ENCODE measurements at places on chromosomes 6 and 20.

DNA sequence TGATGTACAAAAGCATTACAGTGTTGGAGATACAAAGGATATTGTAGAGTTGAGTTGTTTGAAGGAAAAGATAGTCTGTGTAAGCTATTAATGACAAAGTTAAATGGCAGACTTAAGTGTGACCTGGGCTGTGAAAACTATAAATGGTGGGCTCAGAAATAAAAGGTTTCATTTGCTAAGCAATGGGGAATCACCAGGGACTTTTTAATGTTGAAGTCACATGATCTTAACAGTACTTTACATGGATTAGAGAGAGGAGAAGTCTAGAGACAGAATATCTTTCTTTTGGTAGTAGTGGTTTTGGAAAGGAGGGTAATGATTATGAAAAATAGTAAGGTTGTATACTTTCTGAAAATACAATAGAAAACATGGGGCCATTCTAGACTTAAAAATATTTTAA, 67.1 kb downstream of the SCAF8 start:
- no peak for DNase-seq

- DNase-seq: peak; percentile 96
Measured at GRCh38 chr6:128508588-128509296, 11.7 kb downstream of the PTPRK start.

GRCh38 chr6:23388086-23388783, 737.8 kb upstream of the NRSN1 start:
- DNase-seq: no peak

DNA sequence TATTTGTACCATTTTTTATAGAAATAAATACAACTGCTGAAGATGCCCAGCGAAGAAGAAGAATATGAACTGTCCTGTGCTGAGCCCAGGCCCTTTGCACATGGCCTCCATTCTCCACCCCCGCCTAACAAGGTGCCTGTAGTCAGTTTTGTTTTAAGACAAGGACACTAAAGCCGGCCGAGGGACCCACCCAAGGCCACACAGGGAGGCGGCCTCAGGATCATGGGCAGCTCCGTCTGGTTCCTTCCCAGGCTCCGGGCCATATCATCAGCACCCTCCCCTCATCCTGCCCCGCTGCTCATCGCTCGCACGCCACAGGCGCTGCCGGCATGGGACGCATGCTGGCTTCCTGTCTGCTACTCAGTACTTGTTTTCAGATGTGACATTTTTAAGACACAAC, 21.3 kb downstream of the PSMG4 start:
- no peak for DNase-seq

DNA sequence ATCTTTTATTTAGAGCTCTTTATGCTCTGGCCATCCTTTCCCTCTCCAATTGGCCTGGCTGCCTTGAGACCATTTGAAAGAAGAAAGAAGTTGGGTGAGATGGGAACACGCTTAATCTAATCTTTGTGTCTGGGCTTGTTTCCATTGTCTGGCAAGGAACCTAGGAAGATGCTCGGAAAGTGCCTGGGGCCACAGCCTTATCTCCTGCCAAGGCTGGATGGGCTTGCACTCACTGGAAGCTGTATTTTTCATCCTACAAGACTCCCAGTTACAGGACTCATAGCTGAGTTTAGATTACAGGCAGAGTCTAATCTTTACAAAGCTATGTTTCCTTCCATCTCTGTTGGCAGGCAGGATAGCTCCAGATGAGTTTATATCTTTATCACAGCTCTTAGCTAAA, 33.1 kb upstream of the CDYL start:
- peak; percentile 23 for DNase-seq

- DNase-seq: no peak
Measured at GRCh38 chr6:142444881-142445301, 143.1 kb downstream of the ADGRG6 start.

DNA sequence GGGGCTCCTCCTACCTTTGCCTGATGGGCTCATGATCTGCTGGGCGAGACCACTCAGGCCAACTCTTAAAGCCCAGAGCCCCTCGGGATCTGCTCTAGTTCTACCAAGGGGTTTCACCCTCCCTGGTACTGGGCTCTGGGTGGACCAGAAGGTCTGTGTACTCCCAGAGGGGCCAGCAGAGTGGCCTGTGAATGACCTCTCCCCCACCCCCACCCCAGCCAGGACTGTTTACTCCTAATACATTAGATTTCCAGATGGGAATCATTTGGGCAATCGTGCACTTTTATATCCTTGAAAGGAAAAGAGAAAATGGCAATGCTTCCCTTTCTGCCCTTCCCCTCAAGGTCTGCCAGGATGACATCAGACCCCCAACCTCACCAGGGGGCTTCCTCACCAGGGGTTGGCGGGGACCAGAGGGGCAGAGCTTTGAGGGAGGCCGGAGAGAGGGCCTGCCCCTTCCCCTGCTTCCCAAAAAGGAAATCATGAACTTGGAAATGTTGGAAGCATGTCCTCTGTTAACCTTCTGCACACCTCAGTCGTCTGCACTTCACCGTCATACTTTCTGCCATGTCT, 37.1 kb upstream of the PMEPA1 start:
- no peak for DNase-seq

GRCh38 chr6:161732594-161732993, 458.7 kb upstream of the AGPAT4 start:
- no peak for DNase-seq

GRCh38 chr6:138907167-138907566, 80.9 kb downstream of the REPS1 start:
- DNase-seq: no peak

- peak; percentile 71 for DNase-seq
Measured at GRCh38 chr6:24583463-24584381, 62.3 kb downstream of the KIAA0319 start.

DNA sequence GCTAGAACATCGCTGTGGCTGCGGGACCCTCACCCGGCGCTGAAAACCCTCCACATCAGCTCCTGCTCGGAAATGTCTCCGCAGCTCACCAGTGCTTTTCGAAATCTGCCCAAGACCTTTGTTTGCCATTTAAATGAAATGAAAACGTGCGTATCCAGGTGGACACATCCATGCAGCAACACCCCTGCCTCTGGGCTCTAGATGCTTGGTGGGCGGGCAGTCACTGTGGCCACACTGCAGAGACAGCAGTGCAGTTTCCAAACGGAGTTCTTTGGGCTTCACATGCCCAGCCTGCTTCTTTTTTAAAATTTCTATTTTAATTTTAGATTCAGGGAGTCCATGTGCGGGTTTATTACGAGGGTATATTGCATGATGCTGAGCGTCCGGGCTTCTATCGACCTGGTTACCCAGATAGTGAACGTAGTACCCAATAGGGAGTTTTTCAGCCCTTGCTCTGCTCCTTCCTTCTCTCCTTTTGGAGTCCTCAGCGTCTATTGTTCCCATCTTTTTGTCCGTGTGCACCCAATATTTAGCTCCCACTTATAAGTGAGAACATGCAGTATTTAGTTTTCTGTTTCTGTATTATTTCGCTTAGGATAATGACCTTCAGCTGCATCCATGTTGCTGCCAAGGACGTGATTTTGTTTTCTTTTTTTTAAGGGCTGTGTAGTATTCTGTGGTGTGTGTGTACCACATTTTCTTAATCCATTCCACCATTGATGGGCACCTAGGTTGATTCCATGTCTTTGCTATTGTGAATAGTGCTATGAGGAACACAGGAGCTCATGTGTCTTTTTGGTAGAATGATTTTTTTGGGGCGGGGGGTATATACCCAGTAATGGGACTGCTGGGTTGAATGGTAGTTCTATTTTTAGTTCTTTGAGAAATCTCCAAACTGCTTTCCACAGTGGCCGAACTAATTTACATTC, 4.8 kb upstream of the TUBB2B start:
- no peak for DNase-seq

- peak; percentile 61 for DNase-seq
Measured at GRCh38 chr20:38073307-38074071, 39.9 kb downstream of the RPRD1B start.

DNA sequence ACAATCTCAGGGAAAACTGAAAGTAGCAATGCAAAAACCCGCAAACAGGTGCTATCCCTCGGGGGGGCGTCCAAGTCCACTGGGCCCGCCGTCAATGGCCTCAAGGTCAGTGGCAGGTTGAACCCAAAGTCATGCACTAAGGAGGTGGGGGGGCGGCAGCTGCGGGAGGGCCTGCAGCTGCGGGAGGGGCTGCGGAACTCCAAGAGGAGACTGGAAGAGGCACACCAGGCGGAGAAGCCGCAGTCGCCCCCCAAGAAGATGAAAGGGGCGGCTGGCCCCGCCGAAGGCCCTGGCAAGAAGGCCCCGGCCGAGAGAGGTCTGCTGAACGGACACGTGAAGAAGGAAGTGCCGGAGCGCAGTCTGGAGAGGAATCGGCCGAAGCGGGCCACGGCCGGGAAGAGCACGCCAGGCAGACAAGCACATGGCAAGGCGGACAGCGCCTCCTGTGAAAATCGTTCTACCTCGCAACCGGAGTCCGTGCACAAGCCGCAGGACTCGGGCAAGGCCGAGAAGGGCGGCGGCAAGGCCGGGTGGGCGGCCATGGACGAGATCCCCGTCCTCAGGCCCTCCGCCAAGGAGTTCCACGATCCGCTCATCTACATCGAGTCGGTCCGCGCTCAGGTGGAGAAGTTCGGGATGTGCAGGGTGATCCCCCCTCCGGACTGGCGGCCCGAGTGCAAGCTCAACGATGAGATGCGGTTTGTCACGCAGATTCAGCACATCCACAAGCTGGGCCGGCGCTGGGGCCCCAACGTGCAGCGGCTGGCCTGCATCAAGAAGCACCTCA, 166.3 kb downstream of the DTNBP1 start:
- no peak for DNase-seq

DNA sequence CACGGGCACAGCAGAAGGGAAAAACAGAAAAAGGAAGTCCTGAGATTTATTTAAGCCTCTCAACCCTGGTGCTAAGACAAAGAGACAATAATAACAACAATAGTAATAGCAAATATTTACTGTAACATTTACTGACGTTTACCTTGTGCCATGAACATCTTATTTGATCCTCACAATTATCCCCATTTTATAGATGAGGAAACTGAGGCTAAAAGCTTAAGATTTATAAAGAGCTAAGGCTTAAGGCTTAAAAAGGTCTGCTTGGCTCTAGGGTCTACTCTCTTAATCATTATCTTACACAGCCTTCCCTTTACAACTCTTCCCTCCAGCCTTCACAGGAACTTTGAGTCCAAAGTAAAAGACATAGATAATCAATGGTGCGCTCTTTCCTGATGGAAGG, 3.3 kb downstream of the WFDC3 start:
- DNase-seq: no peak

GRCh38 chr6:159943101-159943632, 25.7 kb upstream of the IGF2R start:
- DNase-seq: peak; percentile 17

DNA sequence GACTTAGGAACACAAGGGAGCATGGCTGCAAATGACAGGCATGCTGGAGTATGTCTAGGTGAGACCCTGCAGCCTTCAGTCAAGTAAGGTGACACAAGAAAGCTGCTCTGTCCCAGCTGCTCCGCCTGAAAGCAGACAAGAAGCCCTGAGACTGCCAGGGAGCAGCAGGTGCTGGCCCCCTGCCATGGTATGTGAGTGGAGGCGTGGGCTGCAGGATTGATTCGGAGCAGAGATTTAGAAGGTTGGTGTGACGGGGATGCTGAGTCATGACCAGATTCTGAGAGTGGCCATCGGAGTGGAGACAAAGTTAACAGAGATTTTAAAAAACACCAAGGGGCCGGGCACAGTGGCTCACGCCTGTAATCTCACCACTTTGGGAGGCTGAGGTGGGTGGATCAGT, 17.8 kb downstream of the LRP11 start:
- peak; percentile 71 for DNase-seq

DNA sequence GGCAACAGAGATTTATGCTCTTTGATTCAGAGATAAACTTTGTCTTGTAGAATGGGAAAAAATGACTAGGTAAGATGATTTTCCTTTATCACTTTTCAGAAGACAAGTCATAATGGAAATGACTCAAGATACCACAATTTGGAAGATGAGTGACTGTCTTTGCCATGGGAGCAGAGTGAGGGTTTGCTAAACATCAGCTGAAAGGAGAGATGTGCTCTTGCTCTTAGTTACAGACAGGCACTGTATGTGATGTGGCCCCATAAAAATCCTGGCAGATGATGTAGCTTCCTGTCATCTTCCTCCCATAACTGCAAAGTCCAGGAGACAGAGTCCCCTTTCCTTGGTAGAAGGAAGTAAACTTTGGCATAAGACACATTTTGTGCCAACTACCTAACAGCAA, 47.6 kb downstream of the BACH2 start:
- DNase-seq: peak; percentile 24

GRCh38 chr6:168988801-168989200, 264.8 kb downstream of the THBS2 start:
- DNase-seq: no peak

DNA sequence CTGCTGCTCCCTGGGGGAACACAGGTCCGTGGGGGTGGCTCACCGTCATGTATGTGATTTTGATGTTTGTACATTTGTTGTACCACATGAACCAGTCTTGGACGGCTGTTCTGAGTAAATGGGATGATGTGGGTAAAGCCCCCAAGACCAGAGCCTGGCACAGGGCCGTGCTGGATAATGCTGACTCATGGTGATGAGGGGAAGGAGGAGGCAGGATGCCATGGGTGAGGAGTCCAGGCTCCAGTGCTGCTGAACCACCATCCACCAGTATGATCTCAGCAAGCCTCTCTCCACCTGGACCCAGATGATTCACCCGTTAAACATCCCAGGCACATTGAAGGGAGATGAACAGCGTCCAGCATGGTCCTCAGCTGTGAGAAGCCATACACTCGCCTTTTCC, 9.6 kb upstream of the APCDD1L start:
- DNase-seq: peak; percentile 61

DNA sequence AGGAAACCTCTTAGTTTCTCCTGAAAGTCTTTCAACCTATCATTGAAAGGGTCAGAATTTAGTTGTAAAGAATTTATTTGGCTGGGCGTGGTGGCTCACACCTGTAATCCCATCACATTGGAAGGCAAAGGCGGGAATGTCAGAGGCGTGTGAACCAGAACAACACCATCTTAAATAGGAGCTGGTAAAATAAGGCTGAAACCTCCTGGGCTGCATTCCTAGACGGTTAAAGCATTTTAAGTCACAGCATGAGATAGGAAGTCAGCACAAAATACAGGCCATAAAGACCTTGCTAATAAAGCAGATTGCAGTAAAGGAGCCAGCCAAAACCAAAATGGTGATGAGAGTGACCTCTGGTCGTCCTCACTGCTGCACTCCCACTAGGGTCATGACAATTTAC, 29.6 kb downstream of the OR2B2 start:
- DNase-seq: no peak

DNA sequence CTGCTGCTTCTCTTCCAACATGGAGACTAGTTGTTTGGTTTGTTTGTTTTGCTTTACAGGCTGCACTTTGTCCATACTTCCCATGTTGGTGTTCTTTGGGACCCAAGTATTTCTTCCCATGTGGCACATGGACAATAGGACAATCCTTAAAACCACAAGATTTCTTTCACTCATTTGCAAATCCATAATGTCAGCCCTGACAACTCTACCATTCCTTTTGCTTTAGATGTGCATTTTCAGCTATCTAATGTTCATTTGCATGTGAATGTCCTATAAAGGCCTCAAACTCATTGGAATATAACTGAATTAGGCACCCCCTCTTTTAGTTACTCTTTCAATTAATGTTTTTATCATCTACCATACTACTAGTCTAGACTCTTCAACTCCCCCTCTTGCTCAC, 16.7 kb downstream of the THEMIS start:
- DNase-seq: no peak

GRCh38 chr6:24749297-24749696, 25.4 kb upstream of the GMNN start:
- no peak for DNase-seq

- DNase-seq: peak; percentile 90
Measured at GRCh38 chr20:51221791-51222408, 199.0 kb upstream of the KCNG1 start.

Measured in epithelial cell of esophagus (primary cell).